Stimulated activated CD8-positive, alpha-beta memory T cell treated with anti-CD3 and anti-CD28 coated beads, Interleukin-15, amount 100 ng/mL, for 4 hours (primary cell): ENCODE measurements at places on chromosomes 13 and 19.

DNA sequence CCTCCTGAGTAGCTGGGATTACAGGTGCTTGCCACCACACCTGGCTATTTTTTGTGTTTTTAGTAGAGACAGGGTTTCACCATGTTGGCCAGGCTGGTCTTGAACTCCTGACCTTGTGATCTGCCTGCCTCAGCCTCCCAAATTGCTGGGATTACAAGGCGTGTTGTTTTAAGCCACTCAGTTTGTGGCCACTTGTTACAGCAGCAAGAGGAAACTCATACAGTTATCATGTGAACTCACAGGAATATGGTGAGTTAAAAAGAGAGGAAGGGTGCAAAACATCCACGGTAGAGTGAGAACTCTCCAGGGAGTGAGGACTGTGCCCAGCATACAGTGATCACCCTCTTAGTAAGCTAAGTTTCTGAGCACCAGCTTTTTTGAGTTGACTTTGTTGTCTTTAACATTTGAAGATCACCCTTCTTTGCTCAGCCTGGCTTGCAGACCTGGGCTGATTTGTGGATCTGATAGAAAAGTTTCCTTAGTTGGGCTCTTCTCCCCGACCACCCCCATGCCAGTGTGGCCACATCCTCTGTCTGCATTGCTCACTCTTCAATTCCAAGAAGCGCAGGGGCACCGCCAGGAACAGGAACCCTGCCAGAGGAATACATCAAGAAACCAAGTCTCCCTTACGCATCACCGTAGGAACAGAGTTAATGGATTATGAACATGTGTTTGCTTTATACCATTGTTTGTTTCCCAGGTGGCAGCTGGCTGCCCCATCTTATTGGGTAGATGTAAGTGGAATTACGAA lies 16.0 kb downstream of the ALOX5AP start:
- DNase-seq = no peak

DNA sequence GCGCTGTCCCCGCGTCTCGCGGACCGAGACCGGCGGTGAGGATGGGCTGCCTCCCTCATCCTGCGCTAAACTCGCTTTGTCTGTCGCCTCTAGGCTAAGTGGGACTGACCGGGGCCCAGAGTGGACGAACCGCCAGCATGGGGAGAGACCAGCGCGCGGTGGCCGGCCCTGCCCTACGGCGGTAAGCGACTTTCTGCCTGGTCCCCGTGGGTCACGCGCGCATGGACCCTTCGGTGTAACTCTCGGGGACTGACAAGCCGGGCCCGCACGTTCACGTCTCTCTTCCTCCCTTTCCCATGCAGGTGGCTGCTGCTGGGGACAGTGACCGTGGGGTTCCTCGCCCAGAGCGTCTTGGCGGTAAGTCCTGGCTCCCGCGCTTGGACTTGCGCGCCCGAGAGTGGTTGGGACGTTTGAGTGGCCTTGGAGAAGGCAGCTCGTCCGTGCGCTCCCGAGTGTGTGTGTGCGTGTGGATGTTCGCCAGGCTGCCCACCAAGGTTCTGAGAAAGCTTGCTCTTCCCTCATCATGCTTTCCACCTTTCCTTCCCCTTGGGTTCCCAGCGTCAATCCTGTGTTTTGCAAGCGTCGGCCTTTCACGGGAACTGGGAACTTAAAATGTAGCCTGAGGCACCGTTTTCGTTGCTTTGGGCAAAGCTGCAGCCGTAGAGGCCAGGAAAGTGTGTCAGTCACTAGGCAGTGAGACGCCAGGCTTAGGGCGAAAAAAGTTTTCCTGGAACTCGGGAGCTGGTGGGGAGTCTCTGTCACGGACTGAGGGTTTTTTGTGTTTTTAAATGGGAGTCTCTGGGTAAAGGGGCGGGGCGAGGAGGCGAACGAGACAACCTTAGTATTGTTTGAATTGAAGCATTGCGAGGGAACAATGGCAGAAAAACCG lies 927 bp downstream of the COL4A2 start:
- DNase-seq = no peak

- DNase-seq = no peak
Measured at GRCh38 chr13:36725936-36726335, 52.1 kb downstream of the SERTM1 start.

DNA sequence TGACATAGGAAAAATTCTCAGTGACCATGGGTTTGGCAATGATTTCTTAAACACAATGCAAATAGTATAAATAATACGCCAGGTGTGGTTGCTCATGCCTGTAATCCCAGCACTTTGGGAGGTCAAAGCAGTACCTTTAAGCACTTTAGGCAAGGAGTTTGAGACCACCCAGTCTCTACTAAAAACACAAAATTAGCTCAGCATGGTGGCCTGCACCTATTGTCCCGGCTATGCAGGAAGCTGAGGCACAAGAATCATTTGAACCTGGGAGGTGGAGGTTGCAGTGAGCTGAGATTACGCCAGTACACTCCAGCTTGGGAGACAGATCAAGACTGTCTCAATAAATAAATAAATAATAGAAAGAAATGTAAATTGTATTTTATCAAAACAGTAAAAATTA lies 356.5 kb upstream of the SLITRK6 start:
- DNase-seq = no peak

DNA sequence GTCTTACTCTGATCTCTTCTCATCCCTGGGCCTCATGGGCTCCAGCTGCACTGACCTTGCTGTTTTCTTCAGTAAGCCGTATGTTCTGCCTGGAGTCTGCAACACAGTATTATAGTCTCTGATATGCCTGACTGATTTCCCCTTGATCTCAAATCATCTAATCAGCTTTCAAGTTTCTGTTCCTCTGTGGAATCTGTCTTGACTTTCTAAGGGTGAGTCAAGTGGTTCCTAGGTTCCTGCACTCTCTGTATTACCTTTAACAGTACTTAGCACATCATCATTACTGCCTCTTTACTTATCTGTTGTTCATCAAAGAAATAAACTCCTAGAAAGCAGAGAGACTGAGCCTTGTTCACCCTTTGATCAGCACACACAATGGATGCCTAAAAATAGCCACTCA lies 350.7 kb downstream of the LMO7 start:
- DNase-seq = no peak

- DNase-seq = no peak
Measured at GRCh38 chr13:45878966-45879365, 27.4 kb upstream of the SIAH3 start.

DNA sequence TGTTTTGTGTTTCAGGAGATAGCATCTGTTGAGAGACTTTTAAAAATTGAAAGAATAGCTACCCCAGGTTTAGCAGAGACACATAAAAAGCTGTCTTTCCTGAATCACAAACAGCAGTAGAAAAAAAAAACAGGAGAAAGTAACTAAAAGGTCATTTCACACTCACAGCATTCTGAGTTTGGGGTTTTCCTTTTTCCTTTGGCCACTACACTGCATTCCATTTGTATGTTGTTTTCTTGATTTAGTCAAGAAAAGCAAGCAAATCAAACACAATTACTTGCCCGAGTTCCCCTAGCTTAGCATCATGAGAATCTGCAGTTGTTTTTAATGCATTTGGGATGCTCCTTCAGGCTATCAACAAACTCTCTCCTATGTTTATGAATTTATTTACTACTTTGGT lies 161.0 kb downstream of the KCTD12 start:
- DNase-seq = no peak

GRCh38 chr13:84563611-84564010 lies 681.3 kb upstream of the SLITRK1 start:
- no peak for DNase-seq

GRCh38 chr13:76684336-76684735 lies 201.9 kb downstream of the KCTD12 start:
- no peak for DNase-seq

DNA sequence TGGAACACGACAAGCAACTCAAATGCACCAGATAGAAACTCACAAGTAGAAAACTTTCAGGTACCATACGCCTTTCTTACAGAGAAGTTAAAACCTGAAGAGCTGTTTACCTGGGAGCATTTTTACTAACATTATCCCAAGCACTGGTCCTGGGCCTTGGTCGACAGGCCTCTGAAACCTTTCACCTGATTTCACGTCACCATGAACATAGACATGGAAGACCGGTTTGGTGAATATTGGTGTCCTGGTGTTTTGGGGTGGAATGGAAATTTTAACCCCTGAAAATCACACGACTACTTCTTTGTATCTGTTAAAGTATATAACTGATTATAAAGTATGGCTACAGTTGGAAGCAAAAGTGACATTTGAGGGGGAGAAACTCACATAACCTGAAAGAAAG lies 176.6 kb upstream of the ARGLU1 start:
- DNase-seq = no peak

DNA sequence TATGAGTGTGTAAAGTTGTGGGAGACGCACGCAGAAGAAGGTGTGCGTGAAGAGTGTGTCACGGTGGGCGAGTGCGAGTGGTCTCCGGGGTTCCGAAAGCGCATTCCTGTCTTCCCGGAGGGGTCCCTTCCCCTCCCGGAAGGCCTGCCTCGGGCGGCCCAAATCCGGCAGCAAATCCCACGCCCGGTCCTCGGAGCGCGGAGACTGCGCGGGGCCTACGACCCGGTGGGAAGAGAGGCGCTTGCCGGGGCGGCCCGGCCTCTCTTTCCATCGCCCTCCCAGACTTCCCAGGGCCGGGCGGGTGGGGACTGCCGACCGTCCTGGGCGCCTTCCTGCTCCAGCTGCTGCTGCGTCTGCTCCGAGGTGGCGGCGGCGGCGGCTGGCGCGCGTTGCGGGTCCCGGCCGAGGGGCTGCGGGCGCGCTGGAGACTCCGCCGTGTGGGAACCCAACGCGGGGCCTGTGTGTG lies 2.1 kb downstream of the ZIC5 start:
- no peak for DNase-seq

GRCh38 chr13:112181336-112182067 lies 114.6 kb downstream of the SOX1 start:
- no peak for DNase-seq

GRCh38 chr19:3977242-3978143 lies 6.6 kb upstream of the DAPK3 start:
- DNase-seq = no peak

DNA sequence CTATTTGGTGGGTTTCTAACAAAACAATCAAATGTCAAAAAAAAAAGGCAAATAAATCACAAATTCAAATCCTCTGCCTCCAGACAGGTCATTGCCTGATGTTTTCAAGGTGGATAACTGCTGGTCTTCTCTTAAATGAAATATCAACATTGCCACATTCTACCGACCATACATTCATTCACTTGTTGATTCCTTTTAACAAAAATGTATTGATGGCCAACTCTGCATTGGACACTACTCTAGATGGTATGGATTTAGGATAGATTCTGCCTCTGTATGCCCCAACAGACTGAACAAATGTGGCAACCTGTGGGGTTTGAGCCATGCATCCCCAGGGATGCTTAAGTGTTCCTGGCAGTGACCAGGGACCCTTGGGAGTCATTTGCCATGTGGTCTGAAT lies 87.6 kb upstream of the STK24 start:
- no peak for DNase-seq

- no peak for DNase-seq
Measured at GRCh38 chr13:113150550-113151365, 7.7 kb upstream of the PROZ start.

DNA sequence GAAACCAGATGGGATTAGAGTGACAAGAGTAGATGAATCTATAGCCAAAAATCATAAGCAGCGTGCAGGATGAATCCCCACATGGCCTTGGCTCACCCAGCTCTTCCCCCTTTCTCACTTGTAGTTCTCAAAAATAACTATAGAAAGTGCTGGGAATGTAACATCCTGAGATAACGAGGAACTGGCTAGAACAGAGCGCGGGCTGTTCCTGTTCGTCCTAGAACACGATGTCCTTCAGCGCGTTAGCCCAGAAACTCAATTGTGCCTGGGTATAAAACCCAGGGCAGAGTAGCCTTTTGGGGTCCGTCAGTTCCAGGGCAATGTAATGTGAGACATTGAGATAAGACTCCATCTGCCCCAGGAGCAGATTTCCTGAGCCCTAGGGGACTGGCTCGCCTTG lies 326.2 kb downstream of the TSHZ3 start:
- DNase-seq = no peak

DNA sequence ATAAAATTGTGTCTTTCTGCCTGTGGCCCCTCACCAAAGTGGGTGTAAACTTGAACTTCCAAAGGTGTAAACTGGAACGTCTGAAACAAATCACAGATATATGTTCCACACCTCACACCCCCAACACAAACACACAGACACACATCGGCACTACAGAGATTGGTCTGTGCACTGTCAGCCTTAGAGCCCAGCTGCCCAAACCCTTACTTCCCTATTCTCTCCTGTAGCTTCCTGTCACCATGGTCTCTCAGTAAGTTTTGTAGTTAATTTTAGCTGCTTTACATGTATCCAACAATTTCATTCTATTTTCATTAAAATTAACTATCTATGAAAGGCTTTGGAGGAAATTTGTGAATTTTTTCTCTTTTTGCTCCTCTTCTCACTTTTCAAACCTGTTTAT lies 5.4 kb downstream of the TM9SF2 start:
- DNase-seq = no peak

DNA sequence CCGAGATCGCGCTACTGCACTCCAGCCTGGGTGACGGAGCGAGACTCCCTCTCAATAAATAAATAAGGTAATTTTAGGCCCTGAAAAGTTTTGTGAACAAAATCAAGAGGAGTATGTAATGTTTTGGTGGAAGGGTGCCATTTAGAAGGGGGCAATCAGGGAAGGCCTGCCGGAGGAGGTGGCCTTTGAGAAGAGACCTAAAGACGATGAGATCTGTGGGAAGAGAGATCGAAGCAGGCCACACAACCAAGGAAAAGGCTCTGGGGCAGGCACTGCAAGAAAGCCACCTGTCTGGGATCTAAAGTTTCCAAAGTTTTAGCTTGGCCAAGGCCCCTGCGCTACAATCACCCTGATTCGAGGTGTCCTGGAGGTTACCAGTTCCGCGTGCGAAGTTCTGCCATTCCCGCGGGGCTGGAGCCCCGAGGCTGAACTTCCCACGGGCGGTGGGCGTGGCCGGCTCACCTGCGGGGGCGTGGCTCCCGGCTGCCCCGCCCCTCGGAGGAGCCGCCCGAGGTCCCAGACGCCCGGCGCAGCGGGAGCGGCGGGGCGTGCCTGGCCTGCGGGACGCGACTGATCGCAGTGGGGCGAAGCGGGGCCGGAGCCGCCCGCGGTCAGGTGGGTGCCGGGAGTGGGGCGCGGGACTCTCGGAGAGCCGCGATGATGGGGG lies at the start of gene KLC3:
Gene KLC3, plus strand, starts transcription at position 519 of the 667 bp plus-strand sequence. CDS start 4,792 bp downstream, outside the sequence.
- no peak for DNase-seq

DNA sequence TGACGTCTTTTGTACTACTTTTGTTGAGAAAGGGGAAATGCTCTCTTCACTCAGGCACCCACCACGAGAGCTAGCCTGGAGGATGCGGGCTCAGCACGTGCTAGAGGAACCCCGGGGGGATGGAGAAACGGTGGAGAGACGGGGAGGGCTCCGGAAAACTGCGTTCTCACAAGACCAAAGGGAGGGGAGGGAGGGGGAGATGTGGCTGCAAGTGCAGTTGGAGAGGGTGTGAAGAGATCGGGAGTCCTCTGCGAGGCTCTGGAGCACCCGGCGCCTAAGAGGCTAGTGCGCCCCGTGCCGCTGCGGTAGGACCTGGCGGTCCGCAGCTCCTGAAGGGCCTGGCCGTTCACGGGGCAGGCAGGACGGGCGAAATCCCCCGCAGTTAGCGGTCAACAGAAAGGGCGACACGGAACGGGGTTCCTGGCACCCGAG lies 43.4 kb upstream of the XPO4 start:
- DNase-seq = no peak

- no peak for DNase-seq
Measured at GRCh38 chr19:1266916-1267476, 2.1 kb upstream of the CIRBP start.
